ENCODE measurements at places on chromosomes 1 and 21.

DNA sequence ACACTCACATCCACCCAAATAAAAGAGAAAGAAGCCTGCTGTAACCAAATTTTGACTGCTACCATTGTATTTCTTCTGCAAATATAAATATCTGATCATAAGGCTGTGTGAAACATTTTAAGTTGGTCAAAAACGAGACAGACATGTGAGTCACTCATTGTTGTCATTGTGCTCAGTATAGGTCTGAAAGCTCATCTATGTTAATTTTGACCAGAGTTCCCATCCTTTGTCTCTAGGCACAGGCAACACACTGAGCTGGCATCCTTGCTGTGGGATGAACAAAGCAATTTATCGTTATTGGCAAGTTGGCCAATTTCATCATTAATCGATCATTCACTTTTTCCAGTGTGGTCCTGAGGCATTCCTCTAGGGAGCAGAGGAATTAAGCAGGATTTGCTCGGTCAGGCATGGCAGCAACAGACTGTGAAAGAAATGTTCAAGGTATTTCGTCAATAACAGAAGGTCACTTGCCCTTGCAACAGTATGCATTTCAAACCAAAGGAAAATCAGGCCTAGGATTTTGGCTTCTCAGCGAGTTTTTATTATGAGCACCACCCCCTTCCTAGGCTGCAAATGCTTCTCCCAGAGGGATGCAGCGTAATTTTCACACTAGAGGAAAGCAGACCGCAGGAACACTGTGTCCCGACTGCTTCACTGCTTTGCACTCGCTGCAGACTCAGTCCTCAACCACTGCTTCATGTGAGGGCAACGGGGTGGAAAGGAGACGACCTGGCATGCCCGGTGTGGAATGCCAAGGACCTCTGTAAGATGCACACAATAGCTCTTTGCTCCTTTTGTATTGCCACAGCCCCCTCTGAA, 87.9 kb upstream of the SMYD2 start:
- DNase-seq, result no peak

DNA sequence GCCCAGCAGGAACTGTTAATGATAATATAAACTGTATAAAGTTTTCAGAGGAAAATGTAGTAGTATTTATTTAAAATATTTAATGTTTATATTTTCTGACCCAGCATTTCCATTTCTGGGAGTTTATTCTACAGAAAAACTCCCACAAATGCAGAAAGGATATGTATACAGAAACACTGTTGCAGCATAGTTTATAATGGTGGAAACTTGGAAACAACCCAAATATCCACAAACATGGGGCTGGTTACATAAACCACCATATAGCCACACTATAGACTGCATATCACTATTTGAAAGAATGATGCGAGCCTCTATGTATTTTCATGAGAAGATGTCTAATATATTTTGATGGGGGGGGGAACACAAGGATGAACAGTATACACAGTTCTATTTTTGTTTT, 31.5 kb upstream of the KCNN3 start:
- DNase-seq, result no peak

- no peak for DNase-seq
Observed at GRCh38 chr1:117635805-117636204, 30.0 kb downstream of the TENT5C start.

DNA sequence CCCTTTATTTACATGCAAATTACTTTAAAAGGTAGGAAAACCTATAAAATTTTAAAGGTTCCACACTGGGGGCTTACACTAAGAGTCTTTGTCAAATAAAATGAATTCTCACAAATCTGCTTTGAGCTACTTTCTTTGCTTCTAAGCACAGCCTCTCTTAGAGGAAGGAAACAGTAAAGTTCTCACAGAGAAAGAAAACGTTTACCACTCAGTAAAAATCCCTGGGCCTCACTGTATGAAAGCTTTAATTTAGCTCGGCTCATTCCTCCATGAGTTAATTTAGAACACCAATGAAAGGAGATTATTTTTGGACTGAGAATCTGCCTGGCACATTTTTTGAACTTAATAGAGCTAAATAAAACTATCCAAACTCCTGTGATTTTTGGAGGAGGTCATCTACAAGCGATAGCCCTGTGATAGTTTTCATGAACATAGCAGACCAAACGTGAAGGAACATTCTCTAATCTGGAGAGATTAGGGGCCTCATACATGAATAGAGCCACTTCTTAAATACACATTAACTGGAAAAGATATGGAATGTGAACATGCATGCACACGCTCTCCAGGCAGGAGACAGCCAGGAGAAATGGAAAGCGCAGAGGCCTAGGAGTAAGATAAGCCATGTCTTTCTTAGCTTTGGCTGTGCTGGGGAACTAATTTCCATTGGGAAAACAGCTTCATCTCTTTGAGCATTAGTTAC, 32.8 kb downstream of the PRRX1 start:
- DNase-seq, result no peak

GRCh38 chr1:77825131-77825709, 45.8 kb downstream of the MIGA1 start:
- no peak for DNase-seq

GRCh38 chr21:44598061-44598460, 2.3 kb upstream of the KRTAP10-7 start:
- DNase-seq, result no peak

DNA sequence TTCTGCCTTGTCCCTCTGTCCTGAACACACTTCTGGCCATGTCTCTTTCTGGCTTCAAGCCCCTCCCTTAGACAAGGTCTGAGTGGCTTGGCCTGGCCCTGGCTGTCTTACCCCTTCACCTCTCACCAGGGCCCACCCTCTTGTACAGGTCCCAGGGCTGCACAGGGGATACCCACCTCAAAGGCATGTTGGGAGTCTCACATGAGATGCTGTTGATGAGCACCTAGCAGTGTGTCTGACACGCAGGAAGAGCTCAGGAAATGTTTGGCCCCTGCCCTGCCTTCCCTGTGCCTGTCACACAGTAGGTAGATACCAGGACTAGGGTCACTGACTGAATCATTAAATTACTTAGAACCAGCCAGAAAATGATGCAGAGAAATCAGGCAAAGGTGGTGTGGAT, 16.6 kb downstream of the ZNF362 start:
- DNase-seq, result no peak
